ENCODE measurements at places on chromosomes 3 and 15.

- DNase-seq, result no peak
These were observed 136.7 kb upstream of the TLE3 start for GRCh38 chr15:70234256-70234905.

DNA sequence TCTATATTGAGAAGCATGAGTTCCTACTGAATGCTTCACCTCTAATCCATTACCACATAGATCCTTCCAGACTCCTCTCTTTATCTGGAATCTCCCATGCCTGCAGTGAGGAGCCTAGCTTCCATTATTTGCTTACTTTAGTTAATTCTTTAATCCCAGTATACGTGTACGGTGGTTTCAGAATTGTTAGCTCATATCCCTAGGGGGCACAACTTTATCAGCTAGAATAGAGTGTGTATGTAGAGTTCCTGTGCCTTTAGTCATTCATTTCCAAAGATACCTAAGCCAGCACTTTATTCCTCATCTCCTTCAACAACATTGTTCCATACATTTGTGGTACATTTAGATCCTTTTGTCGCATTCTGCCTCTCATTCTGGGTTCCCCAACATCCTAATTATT, 226.0 kb downstream of the TJP1 start:
- no peak for DNase-seq

DNA sequence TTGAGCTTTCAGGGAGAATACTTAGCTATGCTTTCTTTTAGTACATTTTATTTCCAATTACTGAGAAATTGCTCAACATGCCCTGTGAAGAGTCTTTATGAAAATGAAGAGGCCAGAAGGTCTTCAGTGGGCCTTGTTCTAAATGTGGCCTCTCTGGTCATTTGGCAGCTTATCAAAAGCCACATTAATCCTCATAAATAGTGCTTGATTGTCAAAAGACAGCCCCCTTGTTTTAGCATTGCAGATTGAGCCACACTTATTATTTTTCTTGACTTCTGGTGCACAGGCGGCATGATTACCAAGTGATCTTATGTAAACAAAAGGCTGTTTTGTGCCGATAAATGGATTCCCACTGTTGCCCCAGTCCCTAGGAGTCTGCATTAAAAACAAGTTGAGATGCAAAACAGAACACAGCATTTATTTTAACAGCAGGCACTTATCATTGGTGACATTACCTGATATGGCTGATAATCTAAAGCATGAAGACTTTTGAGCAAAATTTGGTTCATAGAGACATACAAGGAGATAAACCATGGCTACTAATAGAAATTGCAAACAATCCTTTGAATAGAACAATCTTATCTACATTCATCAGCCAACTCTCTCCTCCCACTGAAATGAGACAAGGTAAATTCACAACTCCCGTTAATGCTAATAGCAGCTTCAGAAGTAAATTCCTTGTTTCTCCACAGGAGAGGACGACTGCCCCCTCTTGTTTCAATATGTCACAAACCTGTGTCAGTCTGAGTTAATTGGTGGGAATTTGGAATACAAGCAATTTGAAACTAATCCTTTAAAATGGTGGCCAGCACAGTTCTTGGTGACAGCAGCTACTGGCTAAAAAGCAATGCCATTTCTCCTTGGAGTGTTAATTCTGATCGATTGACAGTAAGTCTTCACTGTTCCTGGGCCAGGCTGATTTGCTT, 194.3 kb downstream of the NSUN3 start:
- no peak for DNase-seq

GRCh38 chr15:73108676-73109075, 56.4 kb downstream of the NEO1 start:
- DNase-seq, result no peak

DNA sequence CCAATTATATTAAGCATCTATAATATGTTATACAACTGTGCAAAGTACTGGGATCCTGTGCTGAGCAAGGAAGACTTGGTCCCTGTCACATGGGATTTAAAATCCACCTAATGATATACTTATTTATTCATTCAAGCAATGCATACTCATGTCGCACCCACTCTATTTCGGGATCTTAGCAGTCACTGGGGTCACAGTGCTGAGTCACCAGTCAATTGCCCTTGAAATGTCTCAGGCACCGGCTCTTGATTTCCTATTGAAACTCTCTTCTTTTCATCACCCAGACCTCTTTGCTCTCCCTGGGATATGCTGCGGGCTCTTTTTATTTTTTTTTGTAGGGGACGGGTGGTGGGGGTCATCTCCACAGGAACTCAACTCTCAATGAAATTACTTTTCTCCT, 194.5 kb upstream of the GAP43 start:
- no peak for DNase-seq

All from epithelial cell of proximal tubule (primary cell).